ENCODE measurements at places on chromosomes 3 and 15.

DNA sequence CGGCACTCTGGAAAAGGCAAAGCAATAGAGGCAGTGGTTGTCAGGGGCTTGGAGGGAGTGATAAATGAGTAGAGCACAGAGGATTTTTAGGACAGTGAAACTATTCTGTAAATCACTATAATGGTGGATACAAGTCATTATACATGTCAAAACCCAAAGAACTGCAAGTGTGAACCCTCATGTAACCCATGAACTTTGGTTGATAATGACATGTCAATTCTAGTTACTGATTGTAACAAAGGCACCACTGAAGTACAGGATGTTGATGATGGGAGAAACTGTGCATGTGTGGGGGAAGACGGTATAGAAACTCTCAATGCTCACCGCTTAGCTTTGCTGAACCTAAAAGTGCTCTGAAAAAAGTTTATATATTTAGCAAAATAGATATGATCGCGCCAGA, 36.0 kb downstream of the BTLA start:
- DNase-seq: peak; percentile 30

DNA sequence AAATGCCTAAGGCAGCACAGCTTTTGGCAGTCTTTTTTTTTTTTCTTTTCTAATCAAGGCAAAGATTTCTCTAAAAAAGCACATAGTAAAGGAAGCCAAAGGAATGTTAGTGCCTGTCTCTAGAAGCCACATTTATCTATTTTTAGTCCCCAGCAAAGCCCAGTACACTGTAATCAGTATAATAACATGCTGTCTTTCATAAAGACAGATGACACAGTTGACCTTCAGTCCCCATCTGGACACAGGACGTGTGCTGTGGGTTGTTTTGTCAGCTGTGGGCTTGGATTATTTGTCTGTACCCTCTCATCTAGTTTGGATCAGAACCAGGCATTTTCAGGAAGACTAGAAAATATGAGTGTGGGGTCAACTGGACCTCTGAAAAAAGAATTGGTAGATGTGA, 110.4 kb upstream of the CTNNB1 start:
- DNase-seq: no peak

- no peak for DNase-seq
These were observed 11.7 kb downstream of the LRRFIP2 start for GRCh38 chr3:37162501-37163245.

GRCh38 chr3:160226026-160226907, 1.0 kb downstream of the C3orf80 start:
- no peak for DNase-seq

GRCh38 chr15:73361337-73361736, 7.4 kb downstream of the HCN4 start:
- no peak for DNase-seq

- no peak for DNase-seq
These were observed 11.8 kb downstream of the GOLIM4 start for GRCh38 chr3:168083906-168084305.

- DNase-seq: no peak
These were observed 372.6 kb upstream of the NR2F2 start for GRCh38 chr15:95957861-95958260.

- no peak for DNase-seq
These were observed 2.4 kb downstream of the PLCH1 start for GRCh38 chr3:155742349-155742965.

DNA sequence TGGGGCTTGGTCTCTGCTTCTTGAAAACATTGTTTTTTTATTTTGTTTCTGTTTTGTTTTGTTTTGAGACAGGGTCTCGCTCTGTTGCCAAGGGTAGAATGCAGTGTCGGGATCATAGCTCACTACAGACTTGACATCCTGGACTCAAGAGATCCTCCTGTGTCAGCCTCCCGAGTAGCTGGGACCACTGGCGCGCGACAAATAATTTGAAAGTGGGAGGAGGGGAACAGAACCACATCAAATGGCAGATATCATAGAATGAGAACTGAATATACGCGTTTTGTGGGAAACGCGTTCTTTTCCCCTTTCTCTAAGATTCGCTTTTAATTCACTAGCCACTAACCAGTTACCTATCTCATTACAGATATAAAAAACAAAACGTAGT, 641 bp upstream of the VPS13C start:
- DNase-seq: no peak

GRCh38 chr3:71446260-71446659, 137.3 kb downstream of the FOXP1 start:
- no peak for DNase-seq

- DNase-seq: no peak
These were observed 196.4 kb downstream of the RORA start for GRCh38 chr15:61032600-61033286.

- no peak for DNase-seq
These were observed 11.9 kb downstream of the DNAJA4 start for GRCh38 chr15:78276064-78276943.

DNA sequence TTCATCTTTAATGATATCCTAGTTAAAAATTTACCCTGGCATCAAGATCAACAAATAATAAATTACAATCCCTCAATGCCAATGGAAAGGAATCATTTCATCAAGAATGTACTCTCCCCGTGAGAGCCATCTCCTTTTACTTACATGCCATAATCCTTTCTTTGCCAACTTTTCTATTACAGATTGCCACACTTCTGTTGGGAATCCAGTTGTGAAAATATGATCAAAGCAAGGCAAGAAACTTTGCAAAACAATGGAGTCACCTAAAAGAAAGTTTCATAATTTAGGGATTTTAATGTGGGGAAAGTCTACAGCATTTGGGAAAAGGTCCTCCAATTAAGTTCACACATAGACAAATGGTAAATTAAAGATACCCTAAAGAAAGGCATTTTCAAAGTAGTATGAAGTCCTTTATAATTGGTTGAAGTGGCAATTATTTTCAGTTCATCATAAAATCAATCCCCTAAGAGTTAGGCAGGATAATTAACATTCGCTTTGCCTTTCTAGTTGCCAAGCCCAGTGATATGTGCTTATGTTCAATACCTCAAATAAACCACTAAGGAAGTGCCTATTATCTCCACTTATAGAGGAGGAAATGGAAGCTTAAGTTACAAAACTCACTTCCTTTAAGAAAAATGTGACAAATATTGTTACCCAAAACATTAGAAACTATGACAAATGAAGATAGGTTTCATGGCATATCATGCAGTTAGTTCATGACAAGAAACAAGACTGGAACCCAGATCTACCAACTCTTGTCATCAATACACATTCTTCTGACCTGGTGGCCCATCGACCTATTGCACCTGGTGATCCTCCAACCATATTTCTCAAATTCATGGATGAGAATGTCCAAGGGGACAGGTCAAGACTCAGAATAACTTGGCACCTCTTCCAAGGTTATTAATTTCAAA, 49.1 kb downstream of the TRANK1 start:
- DNase-seq: no peak

DNA sequence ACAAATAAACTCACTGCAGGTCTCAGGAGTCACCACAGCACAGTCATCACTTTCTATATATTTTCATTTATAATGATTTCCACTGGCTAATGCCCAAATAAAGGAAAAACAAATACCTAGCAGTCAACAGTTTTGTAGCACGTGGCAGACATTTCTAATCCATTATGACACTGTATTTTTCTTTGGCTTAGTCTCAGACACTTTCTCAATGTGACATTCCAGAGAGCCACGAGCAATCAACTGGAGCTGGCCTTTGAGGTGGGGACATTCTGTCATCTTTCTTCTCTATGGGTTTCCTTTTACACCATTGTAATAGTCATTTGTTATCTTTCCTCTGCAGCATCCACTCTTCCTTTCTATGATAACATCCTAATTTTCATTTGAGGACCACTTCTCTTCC, 119.7 kb downstream of the WNT5A start:
- DNase-seq: no peak

DNA sequence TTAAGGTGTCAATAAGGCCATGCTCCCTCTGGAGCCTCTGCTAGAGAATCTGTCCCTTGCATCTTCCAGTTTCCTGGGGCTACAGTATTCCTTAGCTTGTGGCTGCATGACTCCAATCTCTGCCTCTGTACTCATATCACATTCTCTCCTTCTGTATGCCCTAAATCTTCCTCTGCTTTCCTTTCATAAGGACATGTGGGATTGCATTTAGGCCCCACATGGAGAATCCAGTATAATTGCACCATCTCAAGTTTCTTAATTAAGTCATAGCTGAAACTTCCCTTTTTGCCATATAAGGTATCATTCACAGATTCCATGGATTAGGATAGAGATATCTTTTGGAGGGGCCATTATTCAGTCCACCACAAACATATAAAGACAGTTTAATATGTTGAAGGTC, 409.8 kb upstream of the TMCO5A start:
- no peak for DNase-seq

DNA sequence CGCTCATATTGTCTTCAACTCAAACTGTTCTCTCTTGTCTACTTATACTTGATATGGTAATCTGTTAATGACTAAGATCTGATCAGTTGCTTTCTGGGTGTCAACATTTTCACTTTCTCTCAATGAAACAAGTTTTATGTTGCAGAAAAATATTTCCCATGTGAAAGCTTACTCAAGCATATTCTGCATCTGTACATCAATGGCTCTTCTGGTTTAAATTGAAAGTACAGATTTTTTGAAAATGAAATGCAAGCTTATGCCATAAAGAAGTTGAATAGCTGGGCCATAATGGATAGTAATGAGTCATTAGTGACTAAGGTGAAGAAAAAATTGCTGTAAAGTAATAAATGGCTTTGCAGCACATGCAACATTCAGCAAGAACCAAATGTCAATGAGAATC, 140.7 kb downstream of the BCHE start:
- no peak for DNase-seq

- no peak for DNase-seq
These were observed 83.9 kb upstream of the CDIN1 start for GRCh38 chr15:36495456-36495991.

- DNase-seq: no peak
These were observed 138.0 kb upstream of the THBS1 start for GRCh38 chr15:39442898-39443297.

All from activated CD4-positive, alpha-beta memory T cell treated with anti-CD3 and anti-CD28 coated beads for 36 hours (primary cell).